ENCODE measurements at places on chromosomes 7 and 10.

DNA sequence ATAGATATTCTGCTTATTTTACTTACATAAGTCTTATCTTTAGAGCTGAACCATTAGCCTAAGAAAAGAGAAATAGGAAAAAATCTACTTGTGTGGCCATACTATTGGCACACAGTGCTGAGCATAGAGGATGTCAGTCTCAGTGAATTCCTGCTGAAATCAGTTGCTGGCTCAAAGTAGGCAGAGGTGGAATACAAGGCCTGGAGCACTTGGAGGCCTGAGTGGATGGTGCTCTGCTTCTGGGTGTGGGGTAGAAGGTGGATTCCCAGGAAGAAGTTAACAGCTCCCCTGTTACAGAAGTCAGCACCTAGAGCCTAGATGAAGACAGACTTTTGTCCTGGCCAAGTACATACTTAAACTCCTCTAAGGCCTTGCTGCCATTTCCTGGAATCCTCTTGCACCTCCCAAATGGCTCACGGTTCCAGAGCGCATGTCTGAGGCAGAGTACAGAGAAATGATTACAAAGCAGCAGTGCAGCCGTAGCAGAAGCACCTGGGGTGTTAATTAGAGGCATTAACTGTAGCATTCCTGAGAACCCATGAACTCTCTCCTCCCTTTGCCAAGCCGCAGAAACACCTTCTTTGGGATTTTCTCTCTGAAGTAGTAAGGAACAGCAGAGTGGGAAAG, 18.0 kb upstream of the XPNPEP1 start:
- DNase-seq, result no peak

- DNase-seq, result no peak
Observed at GRCh38 chr7:158094046-158094445, 493.6 kb downstream of the PTPRN2 start.

- no peak for DNase-seq
Observed at GRCh38 chr7:139991269-139991666, 71.5 kb downstream of the PARP12 start.

- no peak for DNase-seq
Observed at GRCh38 chr10:25063644-25064043, 47.2 kb downstream of the THNSL1 start.

GRCh38 chr10:34292194-34292565, 522.9 kb downstream of the PARD3 start:
- DNase-seq, result no peak

DNA sequence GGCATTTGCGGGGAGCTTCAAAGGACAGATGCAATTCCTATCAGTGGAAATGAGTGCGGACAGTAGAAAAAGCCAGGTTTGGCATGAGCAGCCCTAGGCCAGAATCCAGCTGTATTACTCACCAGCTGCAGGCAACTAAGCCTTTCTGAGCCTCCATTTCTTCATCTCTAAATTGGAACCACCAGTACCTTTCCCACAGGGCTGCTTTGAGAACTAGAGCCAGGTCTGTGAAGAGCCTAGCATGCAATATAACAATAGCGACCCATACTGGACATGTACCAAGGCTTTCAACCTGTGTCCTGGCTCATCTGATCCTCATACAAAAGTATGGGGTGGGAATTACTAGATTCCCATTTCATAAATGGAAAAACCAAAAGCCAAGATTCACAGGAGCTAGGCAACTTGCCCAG, 101.0 kb downstream of the GSAP start:
- no peak for DNase-seq

- no peak for DNase-seq
Observed at GRCh38 chr10:120506674-120507073, 49.6 kb downstream of the PLPP4 start.

GRCh38 chr10:119849031-119849789, 23.4 kb downstream of the MCMBP start:
- DNase-seq, result no peak

- DNase-seq, result no peak
Observed at GRCh38 chr7:154864523-154864891, 138.4 kb downstream of the PAXIP1 start.

- DNase-seq, result no peak
Observed at GRCh38 chr10:1874533-1874932, 137.2 kb upstream of the ADARB2 start.

- no peak for DNase-seq
Observed at GRCh38 chr7:85529201-85529600, 342.3 kb upstream of the SEMA3D start.

- DNase-seq, result no peak
Observed at GRCh38 chr10:10986606-10987005, 31.1 kb upstream of the CELF2 start.

GRCh38 chr10:42954766-42955492, 121.9 kb upstream of the RET start:
- DNase-seq, result no peak

GRCh38 chr7:40223451-40224127, 88.8 kb downstream of the SUGCT start:
- no peak for DNase-seq

DNA sequence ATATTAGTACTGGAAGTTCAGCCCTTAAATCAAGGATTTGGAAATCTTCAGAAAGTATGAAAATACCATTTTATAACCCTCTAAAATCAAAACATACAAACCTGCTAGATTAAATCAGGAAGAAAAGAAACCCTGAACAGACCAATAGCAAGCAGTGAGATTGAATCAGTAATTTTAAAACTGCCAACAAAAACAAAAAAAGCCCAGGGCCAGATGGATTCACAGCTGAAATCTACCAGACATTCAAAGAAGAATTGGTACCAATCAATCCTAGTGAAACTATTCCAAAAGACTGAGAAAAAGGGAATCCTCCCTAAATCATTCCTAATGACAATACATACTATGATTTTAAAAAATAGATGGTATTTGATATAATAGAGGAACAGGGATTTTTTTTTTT, 70.1 kb downstream of the MCU start:
- no peak for DNase-seq

DNA sequence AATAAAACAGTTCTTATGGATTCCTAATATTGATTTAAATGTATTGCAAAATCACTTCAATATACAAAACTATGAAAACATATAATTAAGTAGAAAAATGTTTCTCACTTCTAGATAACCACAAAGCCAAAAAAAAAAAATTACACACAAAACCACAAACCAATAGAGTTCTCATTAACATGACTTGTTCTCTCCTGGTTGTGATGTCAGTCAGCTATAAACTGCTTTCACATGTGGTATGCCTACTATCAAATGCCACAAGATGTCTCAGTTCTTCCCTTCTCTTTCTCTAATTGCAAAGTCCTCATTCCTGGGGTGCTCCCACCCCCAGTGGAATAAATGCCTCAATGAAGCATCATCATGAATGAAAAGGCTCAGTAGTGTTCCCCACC, 16.6 kb downstream of the GNAI1 start:
- DNase-seq, result no peak

DNA sequence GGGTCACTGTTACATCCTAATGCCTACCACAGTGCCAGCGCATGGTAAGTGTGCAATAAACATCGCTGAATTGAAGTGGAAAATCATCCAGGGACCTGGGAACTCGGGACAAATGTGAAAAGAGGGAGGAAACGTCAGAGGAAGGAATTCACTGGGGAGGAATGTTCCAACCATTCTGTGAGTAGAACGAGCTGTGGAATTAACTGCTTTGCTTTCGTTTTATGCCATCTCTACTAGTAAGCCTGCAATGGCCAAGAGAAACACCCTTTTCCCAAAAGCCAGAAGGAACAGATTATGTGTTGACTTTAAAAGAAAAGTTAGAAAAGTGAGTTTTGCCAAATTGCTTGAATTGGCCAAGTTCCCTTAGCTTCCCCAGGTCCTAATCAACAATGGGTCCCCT, 1044.9 kb downstream of the TYW1 start:
- DNase-seq, result no peak

GRCh38 chr7:69564454-69565417, 33.5 kb upstream of the AUTS2 start:
- no peak for DNase-seq

DNA sequence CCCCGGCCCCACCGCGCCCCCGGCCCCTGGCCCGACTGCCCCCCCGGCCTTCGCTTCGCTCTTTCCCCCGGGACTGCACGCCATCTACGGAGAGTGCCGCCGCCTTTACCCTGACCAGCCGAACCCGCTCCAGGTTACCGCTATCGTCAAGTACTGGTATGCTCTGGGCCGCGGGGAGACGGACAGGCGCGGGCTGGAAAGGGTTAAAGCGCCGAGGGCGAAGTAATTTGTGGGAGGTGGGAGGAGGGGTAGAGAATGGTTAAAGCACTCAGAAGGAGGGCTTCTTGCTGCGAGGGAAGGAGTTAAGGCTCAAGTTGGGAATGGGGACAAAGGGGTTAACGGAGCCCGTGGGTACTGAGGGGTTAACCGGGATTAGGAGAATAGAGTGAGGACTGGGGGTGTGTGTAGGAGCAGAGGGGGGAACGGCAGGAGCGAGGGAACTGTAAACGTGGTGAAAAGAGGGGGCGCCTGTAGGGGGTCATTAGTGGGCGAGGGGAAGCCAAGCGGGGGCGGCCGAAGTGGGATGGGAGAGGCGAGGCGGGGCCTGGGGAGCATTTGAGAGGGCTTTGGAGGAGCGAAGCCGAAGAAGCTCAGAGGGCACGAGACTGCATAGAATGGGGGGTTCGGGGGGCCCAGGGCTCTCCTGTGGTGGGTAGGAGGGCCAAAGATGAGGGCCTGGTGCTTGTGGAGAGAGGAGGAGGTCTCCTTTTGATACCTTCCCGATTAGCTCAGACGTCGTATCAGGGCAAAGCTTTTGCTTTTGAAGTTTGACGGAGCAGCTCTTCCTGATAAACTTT, 605 bp downstream of the SUFU start:
- no peak for DNase-seq

DNA sequence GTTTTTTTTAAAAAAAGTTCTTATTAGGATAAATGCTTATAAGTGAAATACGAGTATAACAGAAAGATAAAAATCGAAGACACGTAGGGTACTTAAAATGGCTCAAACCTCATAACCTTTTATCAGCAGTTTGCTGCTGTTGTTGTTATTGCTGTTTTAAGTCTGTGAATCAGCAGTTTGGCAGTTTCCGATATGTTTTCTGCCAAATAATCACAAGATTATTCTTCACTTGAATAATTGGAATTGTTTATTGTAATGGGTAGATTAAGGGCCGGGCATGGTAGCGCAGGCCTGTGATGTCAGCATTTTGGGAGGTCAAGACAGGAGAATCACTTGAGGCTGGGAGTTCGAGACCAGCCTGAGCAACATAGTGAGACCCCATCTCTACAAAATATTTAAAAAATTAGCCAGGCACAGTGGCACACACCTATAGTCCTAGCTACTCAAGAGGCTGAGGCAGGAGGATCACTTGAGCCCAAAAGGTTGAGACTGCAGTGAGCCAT, 177.6 kb downstream of the VTI1A start:
- DNase-seq, result no peak

DNA sequence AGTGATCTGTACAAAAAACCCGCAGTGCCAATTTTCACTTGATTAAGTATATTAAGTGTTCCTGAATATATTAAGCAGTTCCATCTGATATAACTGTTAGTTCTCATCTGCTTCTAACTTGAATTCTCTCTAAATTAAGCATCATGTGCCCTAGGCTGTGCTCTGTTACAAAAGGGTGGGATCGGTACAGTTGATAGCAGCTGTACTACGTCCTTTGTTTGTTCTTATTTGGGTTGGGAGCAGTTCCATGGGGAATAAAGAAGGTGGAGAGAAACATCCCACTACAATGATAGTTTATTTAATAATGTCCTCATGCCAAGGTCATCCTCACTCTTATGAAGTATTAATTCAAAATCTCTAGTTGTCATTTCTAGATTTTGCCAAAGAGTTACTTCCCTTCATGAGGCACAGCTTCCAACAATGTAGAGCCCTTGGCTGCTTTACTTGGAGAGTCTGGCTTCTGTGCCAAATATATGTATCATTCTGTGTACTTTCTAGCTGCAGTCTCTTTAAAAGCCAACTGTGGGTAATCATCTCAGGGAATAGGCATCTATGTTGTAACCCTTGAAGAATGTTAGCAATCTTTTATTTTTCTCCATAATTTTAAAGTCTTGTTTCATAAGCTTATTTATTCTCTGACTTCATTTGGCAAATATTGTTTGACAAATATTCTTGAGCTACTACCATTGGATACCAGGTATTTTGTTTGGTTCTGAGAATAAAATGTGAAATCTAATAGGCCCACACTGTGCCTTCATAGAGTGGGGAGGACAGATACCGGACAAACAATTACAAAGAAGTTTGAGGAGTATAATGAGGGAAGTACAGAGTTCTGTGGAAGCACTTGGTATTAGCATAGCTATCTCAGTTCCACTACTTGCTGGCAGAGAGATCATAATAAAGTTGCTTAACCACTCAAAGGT, 22.4 kb upstream of the AHR start:
- no peak for DNase-seq

DNA sequence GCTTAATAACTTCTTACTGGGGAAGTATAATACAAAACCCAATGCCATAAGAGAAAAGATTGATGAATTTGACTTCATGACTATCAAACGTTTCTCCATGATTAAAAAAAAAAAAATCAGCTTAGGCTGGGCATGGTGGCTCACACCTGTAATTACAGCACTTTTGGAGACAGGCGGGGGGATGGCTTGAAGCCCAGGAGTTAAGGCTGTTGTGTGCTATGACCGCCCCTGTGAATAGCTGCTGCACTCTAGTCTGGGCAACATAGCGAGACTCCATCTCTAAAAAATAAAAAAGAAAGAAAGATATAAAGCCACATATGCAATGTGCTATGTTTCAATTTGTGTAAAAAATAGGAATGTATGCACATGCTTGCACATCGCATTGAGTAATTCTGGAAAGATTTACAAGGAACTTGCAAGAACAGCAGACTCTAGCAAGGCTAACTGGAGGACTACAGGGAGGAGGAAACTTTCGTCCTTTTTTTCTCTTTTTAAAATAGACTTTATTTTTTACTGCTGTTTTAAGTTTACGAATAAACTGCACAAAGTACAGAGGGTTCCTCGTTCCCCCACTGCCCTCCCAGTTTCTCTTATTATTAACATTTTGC, 10.3 kb upstream of the RARRES2 start:
- DNase-seq, result peak; percentile 30

DNA sequence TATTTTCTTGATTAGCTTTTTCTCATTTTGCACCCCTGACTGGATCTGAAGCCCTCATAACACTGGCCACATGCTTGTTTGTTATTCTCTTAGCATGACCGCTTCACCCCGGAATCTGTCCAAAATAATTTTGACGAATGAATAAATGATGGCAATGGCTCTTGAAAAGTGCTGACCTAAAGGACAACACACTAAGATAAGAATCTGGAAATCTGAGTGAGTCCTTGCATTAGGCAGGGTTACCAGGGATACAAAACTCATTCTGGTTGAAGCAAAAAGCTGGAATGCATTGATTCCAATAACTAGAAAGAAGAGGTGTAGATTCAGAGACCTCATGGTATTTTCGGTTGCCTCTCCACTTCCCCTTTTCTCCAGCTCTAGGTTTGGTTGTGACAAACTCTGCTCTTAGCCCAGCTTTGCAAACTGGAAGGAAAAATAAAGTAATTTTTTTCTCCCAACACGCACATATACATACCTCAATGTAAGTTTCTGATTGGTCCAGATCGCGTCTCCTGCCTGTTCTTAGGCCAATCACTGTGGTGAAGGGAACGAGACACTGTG, 157.4 kb downstream of the SKIDA1 start:
- DNase-seq, result peak; percentile 4

All from inflammatory macrophage (primary cell).